ENCODE measurements at places on chromosomes 5 and 9.

DNA sequence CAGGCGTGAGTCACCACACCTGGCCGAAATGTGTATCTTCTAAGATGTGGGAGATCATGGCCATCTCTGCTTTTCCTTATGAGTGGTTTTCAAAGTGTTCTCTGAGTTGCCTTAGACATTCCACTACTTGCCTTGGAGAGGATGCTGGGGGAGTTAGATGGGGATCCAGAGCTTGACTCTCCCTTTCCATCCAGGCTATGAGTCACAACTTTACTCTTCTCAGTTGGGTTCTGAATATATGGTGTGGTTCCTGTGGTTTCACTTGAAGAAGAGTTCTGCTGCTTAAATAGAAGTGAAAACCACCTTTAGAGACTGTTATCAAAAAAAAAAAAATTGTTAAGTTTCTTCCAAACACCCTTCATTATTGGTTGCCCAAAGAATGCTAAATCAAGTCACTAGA is 217.6 kb downstream of the ZNF608 start:
- DNase-seq, result no peak

GRCh38 chr9:78026947-78027346 is 4.7 kb downstream of the GNAQ start:
- no peak for DNase-seq

DNA sequence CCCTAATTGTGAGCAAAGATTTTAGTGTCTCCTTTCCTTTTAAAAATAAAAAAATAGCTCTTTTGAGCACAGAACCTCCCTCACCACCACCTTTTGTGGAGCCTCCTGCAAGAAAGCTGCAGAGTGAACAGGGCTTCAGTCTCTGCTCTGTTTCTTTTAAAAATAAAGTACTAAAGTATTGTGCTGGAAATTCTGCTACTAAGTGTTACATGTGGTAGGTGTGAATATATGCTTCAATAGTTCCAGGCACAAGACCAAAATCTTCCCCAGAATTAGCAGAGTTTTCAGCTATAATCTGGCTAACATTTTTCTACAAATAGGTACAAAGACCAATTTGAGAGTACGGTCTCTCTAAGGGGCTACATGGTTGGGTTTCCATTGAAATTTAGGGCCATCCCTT is 40.3 kb upstream of the NFIB start:
- DNase-seq, result no peak

DNA sequence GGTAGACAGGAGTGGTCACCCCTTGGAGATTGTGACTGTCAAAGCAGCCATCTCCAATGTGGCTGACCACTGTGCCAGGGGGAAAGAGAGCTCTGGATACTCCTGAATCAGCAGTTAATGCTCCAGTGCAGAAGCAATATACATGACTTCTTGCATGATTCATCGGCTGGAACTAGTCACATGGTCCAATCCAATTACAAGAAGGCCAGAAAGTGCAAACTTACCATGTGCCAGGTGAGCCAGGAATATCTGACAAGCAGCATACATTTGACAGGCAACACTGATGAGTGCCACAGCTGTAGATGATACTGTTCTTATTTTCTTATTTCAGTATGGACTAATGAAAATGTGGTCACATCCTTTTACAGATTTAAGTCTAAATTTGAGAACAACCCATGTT is 440.0 kb upstream of the MPDZ start:
- no peak for DNase-seq

GRCh38 chr5:82551192-82551591 is 273.0 kb upstream of the RPS23 start:
- no peak for DNase-seq

DNA sequence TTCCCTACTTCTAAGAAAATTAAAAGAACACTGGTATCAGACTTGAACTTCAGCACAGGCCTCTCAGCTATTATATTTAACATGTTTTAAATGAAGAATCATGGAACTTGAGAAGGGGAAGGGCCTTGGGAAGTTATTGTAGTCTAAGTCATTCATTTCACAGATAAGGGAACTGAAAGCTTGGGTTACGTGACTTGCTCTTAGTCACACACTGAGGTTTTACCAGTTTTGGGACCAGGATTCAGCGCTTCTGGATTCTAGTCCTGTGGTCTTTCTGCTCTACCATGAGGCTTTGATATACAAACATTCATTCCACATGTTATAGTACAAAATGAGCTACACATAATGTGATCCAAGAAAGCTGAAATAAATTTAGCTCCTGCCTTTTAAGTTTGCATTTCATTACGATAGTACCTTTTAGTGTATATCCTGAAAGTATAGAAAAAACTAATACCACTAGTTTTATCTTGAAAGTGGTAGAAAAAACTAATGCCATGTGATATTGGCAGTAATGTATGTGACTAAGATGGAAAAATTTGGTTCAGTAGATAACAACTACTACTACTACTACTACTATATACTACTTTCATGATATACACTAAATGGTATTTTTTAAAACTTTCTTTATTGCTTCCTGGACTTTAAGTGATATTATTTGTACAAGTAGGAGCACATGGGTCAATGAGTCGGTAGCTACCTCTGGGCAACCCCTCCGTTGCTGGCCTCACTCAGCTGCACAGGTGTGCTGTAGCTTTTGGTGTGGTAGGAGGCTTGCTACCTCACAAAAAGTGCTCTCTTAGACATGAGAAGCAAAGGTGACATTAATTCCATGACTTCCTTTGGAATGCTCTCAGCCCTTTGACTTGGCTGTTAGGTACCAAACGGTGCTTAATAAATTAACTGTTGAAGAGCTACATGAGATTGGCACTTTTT is 40.7 kb downstream of the F2RL2 start:
- DNase-seq, result peak; percentile 79

DNA sequence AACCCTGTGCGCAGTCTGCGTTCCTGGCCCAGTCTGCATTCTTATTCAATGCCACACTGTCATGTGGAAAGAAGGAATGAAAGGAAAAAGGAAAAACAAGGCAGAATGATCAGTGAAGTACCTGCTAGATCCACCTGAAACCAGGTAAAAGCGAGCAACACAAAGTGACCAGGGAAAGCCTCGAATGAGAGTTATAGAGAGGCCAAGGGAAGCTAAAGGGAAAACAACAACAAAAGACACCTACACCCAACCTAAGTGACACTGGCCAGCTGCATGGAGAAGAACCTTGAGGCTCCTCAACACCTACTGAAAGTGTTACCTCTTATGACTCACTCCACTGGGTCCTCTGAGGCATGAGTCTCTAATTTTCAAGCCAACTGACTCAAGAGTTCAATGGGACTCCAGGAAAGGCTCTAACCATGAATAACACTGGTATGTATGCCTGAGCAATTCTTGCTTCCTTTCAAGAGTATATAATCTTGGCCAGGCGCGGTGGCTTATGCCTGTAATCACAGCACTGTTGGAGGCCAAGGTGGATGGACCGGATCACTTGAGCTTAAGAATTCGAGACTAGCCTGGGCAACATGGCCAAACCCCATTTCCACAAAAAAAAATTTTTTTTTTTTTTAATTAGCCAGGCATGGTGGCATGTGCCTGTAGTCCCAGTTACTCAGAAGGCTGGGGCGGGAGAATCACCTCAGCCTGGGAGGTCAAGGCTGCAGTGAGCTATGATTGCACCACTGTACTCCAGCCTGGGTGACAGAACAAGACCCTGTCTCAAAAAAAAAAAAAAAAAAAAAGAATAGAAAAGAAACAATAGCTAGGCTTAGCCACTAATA is 29.0 kb downstream of the MTMR12 start:
- DNase-seq, result no peak

DNA sequence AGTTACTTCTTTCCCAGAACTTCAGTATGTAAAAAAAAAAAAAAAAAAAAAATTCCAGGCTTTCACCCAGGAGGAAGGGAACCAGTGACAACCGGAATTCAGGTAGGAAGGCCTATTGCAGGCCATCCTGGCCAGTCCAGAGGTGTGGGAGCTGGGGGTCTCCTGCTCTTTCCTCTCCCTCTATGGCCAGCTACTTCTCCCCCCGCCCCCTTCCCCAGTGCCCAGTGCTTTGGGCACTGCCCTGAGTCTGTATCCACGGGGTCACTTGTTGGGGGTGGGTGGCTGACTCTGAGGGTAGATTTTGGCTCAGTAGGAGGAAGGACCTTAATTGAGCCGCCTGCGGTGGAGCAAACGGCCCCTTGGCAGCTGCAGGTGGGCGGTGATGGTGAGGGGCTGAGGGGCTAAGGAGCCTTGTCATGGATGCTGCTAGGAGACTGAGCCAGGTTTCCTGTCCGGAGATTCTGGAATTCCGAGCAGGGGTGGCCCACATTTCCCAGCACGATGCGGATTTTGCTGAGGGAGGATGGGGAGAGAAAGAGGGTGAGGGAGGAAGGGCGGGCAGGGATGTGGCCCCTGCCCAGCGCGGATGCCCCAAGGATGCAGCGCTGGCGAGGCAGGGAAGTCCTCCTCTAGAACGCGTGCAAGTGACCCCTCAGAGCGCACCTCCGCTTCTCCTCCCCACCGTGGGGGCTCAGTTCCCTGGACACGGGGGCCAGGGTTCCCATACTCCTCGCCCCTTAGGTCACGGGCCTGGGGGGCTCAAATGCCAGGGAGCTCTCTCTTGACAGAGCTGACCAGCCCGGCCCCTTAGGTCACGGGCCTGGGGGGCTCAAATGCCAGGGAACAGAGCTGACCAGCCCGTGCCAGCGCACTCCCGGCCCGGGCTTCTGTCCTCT is 1.2 kb upstream of the PHF2 start:
- DNase-seq, result no peak

DNA sequence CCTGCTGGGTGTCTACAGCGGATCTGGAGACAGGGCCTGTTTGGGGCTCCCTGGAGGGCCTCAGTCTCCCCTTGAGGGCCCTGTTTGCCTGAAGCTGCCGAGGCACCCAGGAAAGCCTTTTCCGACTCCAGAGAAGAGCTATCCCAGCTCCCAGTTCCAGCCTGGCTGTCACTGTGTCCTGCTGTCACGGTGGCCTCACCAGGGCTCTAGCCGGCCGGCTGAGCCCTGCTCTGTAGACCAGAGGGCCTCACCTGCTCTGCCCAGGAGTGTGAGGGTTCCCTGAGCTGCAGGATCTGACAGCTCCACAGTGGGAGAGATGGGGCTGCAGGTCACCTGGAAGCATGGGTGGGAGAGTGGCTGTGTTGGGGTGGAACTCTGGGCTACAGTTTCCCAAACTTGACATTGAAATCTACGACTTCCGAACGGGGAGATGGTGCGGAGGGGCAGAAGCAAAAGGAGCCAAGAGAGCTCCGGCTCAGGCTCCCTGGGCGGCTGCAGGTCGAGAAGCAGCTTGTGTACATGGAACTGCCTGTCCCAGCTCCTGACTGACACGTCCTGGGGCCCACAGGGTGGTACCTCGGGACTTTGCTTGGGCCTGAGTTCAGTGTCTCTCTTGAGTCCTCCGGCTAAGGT is 94.9 kb downstream of the CACNA1B start:
- no peak for DNase-seq

DNA sequence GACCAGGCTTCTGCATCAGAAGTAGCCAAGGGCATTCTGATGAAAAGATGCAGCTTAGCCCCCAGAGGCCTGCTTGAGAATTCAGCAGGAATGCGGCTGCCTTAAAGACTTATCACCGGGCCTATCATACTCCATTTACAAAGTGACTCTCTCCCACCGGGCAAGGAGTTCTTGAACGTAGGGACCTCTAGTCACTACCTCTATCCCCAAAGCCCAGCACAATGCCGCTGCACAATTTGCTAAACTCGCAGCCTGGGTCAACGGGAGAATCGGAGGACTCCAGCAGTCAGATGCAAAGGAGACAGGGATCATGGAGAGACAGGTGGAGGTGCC is 661 bp downstream of the PDCL start:
- no peak for DNase-seq

DNA sequence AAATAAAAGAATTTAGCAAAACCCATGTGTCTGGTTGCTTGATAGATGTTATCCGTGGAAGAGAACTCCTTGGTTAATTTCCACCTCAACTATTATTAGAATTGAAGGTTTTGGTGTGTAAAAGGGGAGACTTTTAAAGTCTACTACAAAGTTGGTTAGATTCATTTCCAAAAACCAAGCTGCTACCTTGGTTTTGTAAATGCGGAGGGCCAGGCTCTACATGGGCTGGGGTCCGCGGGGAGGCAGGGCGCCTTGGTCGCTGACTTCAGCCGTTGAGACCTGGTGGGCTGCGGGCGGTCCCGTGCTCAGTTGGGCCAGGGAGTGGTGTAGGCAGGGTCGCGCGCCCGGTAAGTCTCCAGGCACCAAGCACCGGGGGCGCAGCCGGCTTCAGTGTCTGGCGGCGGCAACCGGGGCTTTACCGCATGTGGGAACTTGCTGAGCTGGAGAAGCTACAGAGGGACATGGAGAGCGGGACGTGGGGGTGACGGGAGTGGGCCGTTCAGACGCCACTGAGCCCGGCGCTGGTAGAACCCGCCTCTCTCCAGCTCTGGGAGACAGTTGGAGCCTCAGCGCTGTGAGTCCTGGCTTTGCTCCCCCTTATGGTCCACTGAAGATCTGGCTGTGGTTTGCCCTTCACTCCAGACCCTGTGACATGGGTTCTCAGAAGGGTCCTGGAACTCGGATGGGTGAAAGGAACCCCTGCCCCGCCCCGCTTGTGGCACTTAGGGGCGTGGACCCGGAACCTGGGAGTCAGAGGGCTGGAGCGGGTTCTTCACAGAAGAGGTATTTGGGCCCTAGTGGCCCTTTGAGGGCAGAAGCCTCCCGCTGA is 11.8 kb downstream of the NR2F1 start:
- DNase-seq, result no peak

DNA sequence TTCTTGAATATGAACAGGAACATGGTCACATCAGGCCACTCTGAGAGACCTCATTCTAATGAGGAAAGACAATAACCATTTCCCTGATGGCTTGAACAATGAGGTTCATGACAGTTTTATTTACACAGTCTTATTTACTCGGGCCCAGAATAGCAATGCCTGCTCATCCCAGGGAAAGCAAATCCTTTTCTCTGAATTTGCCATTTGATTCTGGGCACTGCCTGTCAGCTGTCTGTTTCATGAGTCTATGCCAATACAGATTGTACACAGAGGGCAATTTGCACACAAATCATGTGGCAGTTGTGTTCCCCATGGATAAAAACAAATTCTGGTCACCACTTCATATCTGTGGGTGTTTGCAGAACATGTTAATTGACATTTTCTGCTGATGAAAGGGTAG is 492.5 kb downstream of the ACTL7B start:
- DNase-seq, result no peak

DNA sequence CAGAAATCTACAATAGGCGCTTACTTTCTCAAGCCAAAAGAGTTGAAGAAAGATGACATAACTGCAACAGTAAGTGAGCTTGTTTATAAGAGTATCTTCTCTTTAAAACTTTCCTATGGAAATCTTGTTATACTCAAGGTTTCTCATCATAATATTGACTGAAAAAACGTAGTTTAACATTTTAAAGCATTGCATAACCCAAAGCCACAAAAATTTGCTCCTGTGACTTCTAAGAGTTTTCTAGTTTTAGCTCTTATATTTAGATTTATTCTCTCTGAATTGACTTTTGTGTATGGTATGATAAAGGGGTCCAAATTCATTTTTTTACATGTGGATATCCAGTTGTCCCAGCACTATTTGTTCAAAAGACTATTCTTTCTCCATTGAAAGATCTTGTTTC is 15.2 kb downstream of the WDR36 start:
- no peak for DNase-seq

- no peak for DNase-seq
Observed at GRCh38 chr5:174798551-174798951, 74.2 kb downstream of the MSX2 start.

GRCh38 chr5:17436761-17437221 is 61.2 kb upstream of the TAF11L2 start:
- DNase-seq, result no peak
